ENCODE measurements at places on chromosomes 3 and 15. TPM values are rescaled to one million over a fixed set of nuclear protein-coding genes. Genes with fewer than 3 reads are reported as not detected.
A peak's percentile ranks its signal among the peaks of the same experiment; 100 is the strongest.

GRCh38 chr3:159751752-159752151 lies 236.9 kb upstream of the IL12A start:
- DNase-seq, result no peak

- no peak for DNase-seq
Measured at GRCh38 chr15:72706266-72706665, 20.3 kb downstream of the BBS4 start.

DNA sequence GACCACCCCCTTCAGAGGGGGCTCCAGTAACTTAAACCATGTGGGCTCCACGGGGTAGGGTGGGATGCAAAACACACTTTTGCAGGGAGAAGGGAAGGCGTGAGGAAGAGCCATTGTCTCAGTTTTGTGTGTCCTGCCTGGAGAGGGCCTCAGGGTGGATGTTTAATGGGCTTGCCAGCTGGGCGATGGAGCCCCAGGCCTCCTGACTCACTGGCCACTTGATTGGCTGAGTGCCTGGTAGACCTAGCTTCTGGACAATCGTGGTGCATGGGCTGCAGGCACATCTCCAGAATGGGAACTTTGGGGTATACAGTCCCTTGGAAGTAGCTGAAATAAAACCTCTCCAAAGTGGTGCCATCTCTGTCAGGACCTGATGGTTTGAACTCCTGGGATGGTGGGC lies 118.3 kb upstream of the MRPS22 start:
- no peak for DNase-seq

DNA sequence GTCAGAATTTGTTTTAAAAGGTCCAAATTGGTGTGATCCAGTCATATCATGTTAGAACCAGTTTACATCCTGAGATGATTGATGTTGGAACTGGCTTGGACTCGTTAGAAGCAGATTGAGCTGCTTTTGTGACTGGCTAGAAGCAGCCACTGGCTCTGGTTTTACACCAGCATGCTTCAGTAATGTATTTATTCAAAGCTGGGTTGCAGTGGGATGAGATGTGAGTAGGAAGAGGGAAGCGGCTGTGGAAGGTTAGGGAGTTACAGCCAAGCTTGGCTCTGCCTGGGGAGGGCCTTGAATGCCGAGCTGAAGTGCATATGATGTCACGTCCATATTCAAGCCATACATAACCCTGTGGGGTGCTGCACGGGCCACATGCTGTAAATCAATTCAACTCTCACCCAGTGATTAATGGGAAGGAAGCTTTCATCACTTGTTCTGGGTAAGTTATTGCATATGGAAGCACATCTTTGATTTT lies 104.0 kb upstream of the SMAD3 start:
- DNase-seq, result no peak

DNA sequence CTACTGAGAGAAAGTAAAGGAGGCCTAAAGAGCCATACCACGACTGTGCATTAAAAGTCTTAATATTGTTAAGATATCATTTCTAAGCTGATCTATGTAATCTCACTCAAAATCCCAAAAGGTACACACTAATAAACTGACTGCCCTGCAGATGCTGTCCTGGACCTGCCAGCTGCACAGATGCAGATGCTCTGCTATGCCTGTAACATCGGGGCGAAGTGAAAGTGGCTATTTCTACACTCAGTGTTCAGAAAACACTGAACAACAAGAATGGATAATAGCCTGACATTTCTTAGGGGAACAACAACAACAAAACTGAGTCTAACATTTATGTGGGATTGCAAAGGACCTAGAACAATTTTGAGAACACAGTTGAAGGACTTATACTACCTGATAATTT lies 31.9 kb downstream of the RAD18 start:
- DNase-seq, result no peak

DNA sequence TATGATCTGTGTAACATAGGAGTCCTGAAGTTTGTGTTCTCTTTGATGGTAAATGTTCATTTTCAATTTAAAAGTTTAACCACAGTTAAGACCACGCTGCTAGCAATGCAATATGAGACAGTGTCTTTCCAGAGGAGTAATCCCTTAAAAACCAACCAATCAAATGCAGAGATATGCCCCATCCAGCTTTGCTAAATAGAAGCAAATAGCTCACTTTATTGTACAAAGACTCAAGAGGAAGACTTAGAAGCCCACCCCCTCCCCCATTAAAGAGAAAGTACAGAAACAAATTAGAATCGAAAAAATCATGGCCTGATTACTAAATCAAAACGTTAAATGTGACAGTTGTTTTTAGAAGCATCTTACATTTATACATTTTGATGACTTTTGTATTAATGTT lies 2.1 kb upstream of the ANP32A start:
- DNase-seq, result no peak

- no peak for DNase-seq
Measured at GRCh38 chr15:68286256-68286655, 8.7 kb downstream of the FEM1B start.

GRCh38 chr3:45145681-45146614 lies at the start of gene CDCP1:
TSS of gene CDCP1 (minus strand) at chr3:45146378. CDS start at chr3:45146287, 91 bp downstream.
- peak; percentile 70 for DNase-seq

- no peak for DNase-seq
Measured at GRCh38 chr3:155368786-155369185, 75.3 kb upstream of the STRIT1 start.

- DNase-seq, result no peak
Measured at GRCh38 chr15:63191895-63192618, 2.7 kb downstream of the RAB8B start.

DNA sequence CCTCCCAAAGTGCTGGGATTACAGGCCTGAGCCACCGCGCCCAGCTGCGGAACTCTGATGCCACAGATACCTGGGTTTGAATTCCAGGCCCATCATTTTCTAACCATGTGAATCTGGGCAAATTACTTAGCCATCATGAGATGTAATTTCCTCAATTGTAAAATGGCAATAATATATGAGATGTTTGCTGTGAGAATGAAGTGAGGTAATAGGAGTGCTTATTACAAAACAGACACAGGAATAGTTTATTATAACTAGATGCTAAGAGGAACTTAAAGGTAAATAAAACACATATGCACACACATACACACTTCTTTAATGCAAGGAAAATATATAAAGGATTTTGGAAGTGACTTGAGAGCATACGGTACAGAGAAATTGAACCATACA lies 64.7 kb upstream of the TNIK start:
- no peak for DNase-seq

DNA sequence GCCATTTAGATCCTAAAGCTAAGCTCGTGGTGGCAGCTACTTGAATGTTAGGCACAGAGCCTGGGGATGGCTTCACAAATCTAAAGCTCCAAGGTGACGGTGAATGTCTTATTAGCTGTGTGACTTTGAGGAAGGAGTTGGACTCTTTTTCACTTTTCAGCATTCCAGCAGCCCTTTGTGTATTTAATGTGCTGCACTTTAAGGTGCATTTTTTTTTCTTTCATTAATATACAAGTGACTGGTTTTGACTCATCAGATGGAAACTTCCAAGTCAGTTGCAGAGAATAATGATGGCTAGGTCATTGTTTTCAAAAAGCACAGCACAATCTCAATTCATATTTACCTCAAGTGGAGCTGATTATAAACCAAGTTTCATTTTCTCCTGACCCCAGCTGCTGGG lies 55.8 kb downstream of the TMED3 start:
- no peak for DNase-seq

- no peak for DNase-seq
Measured at GRCh38 chr15:92839696-92840095, 60.4 kb upstream of the CHD2 start.

- DNase-seq, result no peak
Measured at GRCh38 chr15:39914977-39915376, 5.1 kb downstream of the GPR176 start.

DNA sequence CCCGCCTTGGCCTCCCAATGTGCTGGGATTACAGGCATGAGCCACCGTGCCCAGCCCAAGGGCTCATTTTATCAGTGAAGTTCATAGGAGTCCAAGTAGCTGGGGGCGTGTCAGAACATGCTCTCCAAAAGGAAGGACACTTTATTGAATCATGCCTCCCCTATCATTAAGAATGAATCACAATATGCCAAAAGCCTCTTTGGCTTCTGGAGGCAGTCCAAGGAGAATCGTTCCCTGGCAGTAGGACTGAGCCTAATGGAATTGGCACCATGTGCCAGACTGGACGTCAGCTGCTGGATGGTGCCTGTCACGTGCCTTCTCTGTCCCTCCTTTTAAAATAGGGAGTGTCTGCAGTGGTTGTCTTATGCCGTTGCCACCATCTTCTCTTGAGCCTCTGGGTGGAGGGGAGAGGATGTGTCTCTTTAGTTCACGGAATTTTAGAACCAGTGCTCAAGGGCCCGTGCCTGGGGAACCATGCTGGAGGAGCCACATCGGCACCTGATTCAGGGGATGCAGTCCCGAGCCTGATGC lies 234.7 kb upstream of the LYSMD4 start:
- DNase-seq, result no peak

GRCh38 chr3:129622933-129623332 lies 16.5 kb upstream of the PLXND1 start:
- DNase-seq, result peak; percentile 12

GRCh38 chr15:55791551-55792400 lies 48.8 kb upstream of the PRTG start:
- DNase-seq, result no peak

DNA sequence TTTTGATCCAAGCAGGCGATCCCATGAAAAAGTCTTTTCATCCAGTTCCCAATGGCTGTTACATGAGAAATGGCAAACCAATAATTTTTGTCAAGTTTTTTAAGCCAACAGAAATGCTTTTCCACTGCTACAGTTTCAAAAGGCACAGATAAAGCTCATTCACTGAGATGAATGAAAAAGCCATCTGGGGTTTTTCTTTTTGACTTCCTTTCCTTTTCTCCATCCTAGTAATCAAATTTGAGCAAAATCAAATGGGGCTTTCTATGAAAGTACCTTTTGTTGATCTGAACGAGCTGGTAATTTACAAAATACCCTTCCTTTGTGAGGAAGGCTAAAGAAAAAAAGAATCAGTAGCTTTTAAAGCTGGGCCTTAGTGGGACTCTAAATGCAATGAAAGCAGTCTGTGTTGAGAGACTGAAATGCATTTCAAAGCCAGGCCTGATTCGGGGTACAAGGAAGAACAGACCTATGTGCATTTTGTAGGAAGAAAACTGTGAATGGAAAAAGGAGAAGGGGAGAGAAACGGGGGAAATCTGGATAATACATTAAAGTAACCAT lies 185.2 kb upstream of the DNAJC19 start:
- no peak for DNase-seq

- no peak for DNase-seq
Measured at GRCh38 chr3:143928541-143929255, 42.9 kb upstream of the DIPK2A start.

DNA sequence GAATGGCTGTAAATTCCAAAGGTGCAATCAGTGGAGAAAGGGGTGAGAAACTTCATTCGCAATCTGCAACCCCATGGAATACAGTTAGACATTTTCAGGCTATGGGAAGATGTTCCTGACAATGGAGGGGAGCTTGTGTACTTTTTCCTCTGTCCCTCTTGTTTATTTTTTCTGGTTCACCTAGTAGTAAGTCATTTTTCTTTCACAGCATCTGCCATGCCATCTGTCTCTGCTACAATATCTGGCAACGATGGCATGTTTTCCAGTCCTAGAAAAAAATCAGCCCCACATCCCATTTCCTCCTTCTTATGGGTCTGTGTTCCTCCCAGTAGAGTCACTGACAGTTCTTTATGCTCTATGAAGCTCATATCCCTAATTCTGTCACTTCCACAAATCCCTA lies 76.0 kb downstream of the SSR3 start:
- no peak for DNase-seq

DNA sequence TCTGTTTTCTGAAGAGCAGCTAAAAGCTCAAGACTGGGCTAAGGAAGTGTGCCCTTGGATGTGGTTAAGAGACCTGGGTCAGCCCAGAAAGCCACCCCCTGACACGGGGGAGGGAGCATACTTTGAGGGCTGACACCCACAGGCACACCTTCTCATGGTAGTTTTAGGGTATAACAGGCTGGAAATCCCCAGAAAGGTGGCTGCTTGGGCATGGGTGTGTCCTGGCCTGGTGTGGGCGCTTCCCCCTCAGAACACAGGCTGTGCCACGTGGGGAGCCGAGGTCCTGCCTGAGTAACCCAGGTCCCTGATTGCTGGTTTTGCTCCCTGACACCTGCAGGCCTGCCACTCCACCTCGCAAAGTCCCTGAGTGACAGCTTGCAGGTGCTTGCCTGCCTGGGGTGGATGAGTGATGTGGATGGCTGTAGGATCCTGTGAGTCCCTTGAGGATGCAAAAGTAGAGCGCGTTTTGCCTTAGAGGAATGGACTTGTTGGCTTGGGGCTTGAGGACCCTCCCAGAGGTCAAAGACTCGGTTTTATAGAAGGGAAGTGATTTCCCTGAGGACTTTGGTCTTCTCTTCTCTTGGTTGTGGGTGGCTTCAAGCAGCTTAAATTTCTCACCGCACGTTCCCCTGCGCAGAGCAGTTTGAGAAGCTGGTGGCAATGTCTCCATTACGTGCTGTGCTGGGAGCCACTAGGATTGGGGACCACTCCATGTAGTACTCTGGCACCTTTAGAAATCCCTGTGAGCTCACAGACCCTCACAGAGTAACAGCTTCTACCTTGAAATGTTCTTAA lies 94.4 kb downstream of the DNASE1L3 start:
- peak; percentile 46 for DNase-seq

- no peak for DNase-seq
Measured at GRCh38 chr3:105837143-105837740, 31.6 kb downstream of the CBLB start.

GRCh38 chr3:141302364-141303141 lies 65.8 kb upstream of the ZBTB38 start:
- DNase-seq, result no peak

- DNase-seq, result no peak
Measured at GRCh38 chr3:102307442-102307841, 127.4 kb upstream of the ZPLD1 start.

- no peak for DNase-seq
Measured at GRCh38 chr3:191997579-191998268, 536.8 kb downstream of the PYDC2 start.

Gene FES
- 9.0 TPM for total RNA-seq

Gene CCDC54
- not detected for total RNA-seq

Gene COL8A1
- total RNA-seq, result 10.1 TPM

Gene ECT2
- 7.0 TPM for total RNA-seq

Gene CRELD1
- 12.0 TPM for total RNA-seq

Gene PODXL2
- 5.4 TPM for total RNA-seq

Gene RGMA
- 3.8 TPM for total RNA-seq

Gene TJP1
- 80.0 TPM for total RNA-seq

All from pancreas (tissue), 10 donors.